ENCODE measurements at places on chromosomes 6 and 20.

DNA sequence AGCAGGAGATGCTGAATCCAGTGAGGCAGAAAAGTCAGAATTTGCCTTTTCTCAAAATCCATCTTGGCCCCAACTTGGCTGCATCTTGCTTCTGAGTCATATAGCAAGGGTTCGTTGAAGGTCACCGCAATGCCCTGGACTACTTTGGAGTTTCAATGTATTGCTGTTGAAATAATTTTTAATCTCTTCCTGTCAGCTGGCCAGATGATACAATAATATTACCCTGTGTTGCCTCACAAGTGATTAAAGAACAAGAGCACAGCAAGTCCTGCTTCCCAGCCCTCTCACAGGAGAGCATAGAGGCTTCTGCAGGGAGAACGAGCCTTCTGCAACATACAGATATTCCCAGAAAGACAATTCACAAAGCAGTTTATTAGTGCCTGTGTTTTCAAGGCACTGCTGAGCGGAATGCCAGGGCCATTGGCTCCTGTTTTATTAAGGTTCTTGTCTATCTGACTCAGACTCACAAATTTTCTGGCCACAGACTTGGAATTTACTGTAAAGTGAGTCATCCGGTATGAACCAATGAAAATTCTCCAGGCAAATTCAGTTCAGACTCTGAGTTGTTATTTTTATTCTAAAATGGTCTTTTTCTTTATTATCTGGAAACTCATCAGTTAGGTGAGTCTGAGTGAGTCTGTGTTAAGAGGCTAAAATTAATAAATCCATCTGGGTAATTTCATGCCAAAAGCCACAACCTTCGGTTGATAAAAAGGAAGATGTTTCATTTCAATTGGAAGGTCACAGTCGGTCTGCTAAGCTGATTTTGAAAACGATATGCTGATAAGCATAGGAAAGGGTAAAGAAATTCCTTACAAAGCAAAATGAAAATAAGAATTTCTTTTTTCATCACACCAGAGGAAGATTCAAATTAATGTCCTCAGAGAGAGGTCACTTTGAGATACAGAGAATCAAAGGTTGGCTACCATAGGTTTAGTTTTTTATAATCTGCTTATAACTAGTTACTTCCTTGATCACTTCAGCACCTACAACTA lies 289.4 kb upstream of the STXBP5 start:
- peak; percentile 66 for DNase-seq

GRCh38 chr6:70304616-70305015 lies 1.7 kb upstream of the COL9A1 start:
- DNase-seq, result no peak

DNA sequence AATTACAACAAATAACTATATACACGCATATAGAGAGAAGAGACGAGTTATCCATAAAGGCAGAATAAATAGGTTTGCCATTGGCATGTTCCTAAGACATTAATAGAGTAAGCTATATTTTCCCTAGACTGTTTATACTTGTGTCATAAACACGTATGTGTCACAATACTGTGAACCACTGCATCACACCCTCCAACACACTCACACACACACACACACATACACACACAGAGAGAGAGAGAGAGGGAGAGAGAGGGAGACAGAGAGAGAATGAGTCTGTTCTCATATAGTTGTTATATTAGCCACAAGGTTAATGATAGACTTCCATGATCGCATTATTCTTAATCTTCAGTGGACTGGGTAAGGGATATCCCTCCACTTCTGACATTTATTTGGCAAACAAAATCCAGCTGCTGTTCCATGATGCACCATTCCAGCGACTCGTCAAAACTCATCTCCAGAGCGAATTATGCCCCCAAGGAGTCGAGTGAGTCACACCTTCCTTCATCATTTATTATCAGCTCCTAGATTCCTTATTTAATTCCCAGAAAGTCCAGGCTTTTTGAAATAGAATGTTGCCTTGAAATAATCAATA lies 82.8 kb upstream of the HIVEP1 start:
- no peak for DNase-seq

DNA sequence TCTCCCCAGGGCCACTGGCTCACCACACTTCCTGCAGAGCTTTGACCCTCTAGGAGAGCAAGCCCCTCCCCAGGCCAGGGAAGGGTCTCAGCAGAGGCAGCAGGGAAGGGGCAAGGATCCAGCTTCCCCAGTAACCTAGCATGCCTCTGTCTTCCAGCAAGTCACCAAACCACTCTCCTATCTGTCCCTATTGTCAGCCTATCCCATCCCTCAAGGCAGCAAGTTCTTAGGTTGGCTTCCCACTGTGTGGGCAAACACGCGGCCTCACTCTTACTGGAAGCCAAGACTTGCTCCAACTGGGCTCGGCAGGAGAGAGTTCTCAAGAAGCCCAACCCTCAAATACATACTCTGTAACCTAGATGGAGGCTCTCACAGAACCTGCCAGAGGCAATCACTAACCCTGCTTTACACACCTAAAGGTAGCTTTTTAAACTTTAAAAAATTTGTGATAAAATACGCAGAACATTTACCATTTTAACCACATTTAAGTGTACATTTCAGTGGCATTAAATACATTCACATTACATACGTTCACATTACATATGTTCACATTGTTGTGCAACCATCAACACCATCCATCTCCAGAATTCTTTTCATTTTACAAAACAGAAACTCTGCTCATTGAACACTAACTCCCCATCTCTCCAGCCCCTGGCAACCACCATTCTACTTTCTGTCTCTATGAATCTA lies 58.5 kb downstream of the MRPL14 start:
- DNase-seq, result no peak

GRCh38 chr6:157673596-157673995 lies 149.4 kb upstream of the SNX9 start:
- no peak for DNase-seq

All from osteoblast (primary cell).